ENCODE measurements at places on chromosomes 1 and 21.
A peak's percentile ranks its signal among the peaks of the same experiment; 100 is the strongest.

DNA sequence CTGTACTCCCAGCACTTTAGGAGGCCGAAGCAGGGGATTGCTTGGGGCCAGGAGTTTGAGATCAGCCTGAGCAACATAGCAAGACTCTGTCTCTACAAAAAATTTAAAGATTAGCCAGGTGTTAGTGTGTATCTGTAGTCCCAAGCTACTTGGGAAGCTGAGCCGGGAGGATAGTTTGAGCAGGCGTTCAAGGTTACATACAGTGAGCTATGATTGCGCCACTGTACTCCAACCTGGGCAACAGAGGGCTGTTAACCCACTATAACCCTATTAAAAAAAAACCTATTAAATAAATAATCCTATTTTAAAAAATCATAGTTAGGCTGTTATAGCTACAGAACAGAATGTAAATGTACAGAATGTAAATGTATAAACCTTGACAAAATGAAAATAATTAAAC is 2.2 kb downstream of the MIS18A start:
- no peak for DNase-seq

- no peak for DNase-seq
Observed at GRCh38 chr21:24418671-24419070, 1188.6 kb downstream of the MRPL39 start.

DNA sequence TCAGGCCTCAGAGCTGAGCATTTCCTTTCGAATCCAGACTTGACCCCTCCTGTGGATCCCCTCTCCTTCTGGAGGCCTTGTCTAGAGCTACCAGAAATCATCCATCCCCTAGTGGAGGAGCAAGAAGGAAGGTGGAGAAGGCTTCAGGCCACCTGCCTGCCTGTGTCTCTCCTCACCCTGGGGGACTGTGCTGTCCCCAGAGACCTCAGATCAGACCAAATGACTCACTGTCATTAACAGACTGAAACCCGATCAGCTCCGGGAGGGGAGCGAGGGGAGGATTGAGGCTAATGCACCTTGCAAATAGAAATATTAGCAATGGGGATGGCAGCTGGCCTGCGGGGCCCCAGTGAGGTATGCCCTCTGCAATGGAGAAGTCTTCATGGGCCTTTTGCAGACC is 2.1 kb downstream of the MYBPH start:
- DNase-seq: no peak

DNA sequence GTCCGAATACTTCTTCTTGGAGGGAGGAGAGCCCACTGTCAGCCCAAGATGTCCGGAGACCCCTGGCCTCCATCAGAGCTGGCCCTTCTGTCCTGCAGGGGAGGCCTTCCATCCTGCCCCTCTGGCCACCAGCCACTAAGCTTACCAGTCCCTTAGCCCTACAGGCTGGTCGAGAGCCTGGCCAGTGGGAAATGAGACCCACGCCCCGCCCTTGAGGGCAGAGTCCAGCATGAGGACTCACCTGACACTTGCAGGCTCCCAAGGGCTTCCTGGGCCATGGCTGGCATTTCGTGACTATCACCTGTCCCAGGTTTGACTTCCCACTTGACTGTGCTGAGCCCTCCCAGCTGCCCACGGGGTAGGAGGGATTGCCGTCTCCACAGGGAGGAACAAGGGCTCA is 361.8 kb upstream of the VAMP3 start:
- DNase-seq: no peak

GRCh38 chr1:156476501-156477298 is 23.9 kb downstream of the MEF2D start:
- DNase-seq: no peak

- DNase-seq: no peak
Observed at GRCh38 chr1:45722809-45723208, 27.6 kb downstream of the IPP start.

- peak; percentile 62 for DNase-seq
Observed at GRCh38 chr1:116508984-116509980, 61.5 kb downstream of the CD58 start.

DNA sequence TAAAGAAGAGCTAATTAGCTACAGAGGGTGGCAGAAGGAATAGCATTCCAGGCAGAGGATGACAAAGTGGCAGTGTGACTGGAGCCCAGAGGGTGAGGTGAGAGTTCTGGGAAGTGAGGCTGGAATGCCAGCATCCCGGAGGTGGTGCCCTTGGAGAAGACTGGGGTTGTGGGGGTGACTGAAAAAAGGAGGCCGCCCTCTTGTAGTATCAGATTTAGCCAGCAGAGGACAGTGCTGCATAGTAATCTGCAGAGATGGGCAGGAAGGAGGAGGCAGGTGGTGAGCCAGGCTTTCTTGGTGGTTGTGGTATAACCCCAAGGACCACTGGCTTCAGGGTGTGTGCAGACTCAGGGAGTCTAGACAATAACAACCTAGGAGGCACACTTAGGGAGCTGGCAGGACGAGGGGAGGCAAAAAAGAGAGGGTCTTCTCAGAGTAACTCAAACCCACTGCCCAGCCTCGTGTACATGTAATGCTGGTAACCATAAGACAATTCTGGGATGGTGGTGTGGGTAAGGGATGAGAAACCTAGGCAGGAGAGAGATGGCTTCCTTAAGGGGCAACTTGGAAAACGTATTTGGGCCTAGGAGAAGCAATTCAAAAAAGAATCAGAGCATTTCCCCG is 30.5 kb downstream of the MROH7 start:
- no peak for DNase-seq

DNA sequence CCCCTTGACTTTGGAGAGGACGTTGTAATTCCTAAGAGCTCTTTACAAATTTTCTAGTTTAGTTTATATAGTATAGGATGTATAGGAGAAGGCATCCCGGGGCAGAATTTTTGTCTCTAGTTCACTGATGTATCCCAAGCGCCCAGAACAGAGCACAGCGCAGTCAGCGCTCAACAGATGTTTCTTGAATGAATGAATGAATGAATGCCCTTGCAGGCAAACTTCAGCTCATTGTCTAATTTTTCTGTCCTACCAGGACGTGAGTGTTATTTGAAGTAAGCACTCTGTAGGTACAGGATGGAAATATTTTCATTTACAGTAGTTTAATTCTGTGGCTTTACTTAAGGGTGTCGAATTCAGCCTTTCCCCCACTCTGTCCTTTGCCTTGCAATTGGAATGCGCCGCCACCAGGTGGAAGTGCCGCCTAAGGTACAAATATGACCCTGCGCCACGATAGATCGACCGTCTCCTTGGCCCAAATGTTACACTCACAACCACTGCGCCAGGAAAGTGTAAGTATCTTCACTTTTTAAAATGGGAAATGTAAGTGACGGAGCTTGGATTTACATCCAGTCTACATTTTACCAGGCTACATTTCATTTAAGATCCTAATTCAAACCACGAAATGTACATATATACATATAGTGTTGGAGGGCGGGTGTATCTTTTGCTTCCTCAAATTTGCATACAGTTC is 910 bp upstream of the MRPL39 start:
- DNase-seq: peak; percentile 31

DNA sequence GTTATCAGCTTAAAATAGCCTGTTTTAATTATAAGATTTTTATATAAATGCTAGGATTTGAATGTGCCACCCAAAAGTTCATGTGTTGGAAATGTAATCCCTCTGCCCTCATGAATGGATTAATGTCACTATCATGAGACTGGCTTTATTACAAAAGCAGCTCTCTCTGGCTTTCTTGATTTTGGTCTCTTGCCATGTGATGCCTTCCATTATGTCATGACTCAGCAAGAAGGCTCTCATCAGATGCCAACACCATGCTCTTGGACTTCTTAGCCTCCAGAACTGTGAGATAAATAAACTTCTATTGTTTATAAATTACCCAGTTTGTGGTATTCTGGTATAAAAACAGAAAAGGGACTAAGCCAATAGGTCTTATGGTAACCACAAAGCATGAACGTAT is 6.9 kb upstream of the PRSS38 start:
- no peak for DNase-seq

GRCh38 chr1:68633141-68633919 is 136.4 kb upstream of the DEPDC1 start:
- no peak for DNase-seq

DNA sequence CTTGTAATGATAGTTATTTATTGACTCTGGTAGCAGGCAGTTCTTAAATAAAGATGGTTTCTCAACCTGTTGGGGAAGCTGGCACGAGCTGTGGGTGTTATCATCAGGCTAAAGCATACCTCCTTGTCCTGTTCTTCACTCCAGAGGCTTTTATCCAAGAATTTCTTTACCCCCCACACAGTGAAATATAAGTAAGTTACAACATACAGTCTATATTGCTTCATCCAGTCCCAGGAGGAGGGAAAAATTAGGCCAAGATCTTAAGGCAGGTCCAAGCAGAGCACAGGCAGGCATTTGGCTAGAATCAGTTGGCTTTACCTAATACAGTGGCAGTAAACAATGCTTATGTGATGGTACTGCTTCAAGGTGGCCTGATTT is 6.3 kb downstream of the TMEM81 start:
- no peak for DNase-seq

DNA sequence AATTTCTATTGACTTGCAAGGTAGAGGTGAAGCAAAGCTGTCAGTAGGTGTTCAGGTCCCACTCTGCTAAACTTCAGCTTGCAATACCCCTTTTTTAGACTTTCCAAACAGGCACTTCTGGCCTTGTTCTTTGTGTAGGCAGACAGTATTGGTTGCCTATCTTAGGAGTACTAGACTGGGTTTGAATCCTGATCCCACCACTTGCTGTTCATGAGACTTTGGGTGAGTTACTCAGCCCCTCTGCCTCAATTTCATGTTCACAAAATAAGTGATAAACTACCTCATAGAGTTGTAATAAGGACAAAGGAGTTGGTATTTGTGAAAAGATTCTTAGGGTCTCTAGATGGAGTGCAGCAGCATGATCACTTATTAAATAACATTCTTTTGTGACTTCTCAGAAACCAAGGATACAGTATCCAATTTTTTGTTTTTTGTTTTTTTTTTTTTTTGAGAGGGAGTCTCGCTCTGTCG is 5.2 kb downstream of the RCC1 start:
- DNase-seq: no peak

GRCh38 chr1:66764994-66765578 is 12.8 kb downstream of the DYNLT5 start:
- DNase-seq: peak; percentile 10

GRCh38 chr1:116314305-116314919 is 58.6 kb upstream of the ATP1A1 start:
- DNase-seq: no peak

DNA sequence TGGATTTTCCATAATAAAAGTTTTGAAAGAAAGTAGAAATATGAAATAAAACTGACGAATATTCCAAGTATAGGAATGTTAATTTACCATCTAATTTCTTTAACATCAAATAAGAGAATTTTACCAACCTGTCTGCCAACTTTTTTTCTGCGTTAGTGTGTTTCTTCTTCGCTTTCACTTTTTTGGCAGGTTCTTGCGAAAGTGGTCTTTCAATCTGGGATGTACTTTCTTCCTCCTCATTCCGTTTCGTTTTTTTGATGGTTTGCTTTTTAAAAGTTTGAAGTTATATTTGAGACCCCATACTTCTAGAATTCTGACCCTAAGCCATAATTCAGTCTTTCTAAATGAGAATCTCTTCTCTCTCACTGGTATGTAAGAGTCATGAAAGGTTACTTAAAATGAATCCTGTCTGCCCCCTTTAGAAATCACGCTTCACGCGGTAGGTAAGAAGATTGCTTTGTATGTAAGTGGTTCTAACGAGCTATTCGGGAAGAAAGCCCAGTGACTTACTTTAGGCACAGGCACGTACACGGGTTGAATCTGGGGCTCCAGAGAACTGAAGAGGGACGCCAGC is 580 bp downstream of the RBM34 start:
- DNase-seq: no peak

DNA sequence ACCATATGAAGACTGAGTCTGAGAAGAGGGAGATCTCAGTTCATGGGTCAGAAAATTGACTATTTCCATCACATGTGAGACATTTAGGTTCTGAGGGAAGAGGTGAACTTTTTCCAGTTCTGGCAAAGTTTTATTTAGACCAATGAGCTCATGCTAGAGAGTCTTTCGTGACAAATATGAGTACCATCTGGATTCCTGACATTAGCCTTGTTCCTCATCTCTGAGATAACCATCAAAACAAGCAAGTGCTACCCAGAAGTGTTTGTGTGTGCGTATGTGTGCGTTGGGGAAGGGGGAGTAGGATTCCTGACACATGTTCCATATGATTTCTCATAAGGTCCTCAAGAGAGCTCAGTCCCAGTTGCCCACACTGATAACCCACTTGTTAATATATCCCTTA is 120.6 kb downstream of the FASLG start:
- DNase-seq: peak; percentile 10

GRCh38 chr1:79310609-79311008 is 304.1 kb upstream of the ADGRL4 start:
- no peak for DNase-seq

GRCh38 chr1:52683367-52683940 is 14.7 kb downstream of the COA7 start:
- DNase-seq: no peak

GRCh38 chr21:29194342-29194741 is 63.9 kb downstream of the MAP3K7CL start:
- no peak for DNase-seq

GRCh38 chr1:77900687-77901293 is 12.4 kb downstream of the NEXN start:
- no peak for DNase-seq

GRCh38 chr1:239044829-239045228 is 341.5 kb upstream of the CHRM3 start:
- DNase-seq: no peak

- no peak for DNase-seq
Observed at GRCh38 chr21:38909109-38909508, 103.4 kb downstream of the ETS2 start.

DNA sequence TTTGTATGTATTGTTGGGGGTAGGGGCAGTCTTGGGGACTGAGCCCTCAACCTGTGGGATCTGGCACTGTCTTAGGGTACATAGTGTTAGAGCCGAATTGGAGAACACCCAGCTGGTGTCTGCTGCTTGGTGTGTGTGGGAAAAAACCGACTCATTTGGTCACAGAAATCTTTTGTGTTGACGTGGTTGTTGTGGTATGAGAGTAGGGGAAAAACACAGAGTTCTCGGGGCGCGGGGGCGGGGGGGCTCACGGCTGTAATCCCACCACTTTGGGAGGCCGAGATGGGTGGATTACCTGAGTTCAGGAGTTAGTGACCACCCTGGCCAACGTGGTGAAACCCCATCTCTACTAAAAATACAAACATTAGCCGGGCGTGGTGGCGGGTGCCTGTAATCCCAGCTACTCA is 15.3 kb upstream of the SRSF10 start:
- no peak for DNase-seq

DNA sequence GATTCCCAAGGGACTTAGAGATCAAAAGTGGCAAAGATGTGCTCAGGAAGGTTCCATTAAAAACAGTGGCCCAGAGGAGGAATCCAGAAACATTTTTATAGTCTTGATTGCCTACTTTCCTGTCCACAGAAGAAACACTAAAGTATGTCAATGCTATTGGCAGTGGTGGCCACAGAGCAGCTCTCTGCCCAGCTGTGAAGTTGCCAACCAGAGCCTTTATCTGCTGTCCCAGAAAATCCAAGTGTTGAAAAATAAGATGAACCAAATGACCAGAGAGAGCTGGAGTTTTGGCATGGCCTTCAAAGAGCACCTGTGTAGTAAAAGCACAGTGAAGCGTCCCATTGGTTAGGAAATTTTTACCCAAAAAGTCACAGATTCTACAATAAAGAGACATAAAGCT is 181.2 kb downstream of the TGFBR3 start:
- DNase-seq: no peak
